ENCODE measurements at places on chromosomes 5 and 9.

DNA sequence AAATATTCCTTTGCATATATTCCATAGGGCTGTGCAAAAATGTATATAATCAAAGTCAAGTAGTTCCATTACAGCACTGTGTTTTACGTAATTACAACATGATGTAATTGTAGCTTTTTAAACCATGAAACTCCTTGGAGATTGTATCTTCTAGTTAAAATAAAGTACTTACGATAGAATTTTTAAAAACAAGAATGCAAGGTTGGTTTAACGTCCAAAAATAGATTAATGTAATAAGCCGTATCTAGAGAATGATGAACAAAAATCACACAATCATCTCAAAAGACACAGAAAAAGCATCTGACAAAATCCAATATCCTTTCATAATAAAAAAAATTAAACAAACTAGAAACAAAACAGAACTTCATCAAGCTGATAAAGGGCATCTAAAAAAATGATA is 86.2 kb downstream of the DENND1A start:
- no peak for DNase-seq

GRCh38 chr5:116242343-116242742 is 157.5 kb downstream of the COMMD10 start:
- DNase-seq: no peak

DNA sequence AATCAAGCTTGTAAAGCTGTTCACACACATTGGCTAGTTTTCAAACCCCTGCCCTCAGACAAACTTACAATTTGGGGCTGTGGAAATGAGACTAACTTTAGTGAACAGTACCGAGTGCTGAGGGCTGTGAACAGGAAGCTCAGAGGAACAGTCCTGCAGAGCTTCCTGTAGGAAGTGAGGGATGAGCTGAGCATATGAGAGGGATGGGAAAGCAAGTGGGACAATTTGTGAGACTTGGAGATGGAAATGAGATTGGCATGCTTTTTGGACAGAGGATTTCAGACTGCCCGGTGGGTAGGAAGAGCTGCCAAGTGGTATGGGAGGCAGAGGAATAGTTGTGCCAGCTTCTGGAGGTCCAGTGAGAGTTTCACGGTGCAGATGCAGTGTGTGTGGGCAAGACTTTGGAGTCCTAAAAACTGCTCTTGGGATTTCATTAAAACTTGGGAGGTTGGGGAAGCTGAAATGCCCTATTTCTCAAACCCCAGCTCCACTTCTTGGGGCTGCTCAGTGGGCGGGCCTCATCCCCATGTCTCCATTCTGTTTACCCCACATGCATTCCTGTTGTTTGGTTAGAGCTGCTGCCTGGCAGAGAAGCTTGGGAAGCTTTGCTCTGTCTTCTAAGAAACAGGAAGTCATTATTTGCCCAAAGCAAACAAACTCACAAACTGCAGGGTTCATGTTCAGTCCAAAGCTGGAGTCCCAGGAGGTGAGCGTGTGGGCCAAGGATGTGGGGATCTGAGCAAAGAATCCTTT is 267.5 kb downstream of the ZSWIM6 start:
- peak; percentile 18 for DNase-seq

DNA sequence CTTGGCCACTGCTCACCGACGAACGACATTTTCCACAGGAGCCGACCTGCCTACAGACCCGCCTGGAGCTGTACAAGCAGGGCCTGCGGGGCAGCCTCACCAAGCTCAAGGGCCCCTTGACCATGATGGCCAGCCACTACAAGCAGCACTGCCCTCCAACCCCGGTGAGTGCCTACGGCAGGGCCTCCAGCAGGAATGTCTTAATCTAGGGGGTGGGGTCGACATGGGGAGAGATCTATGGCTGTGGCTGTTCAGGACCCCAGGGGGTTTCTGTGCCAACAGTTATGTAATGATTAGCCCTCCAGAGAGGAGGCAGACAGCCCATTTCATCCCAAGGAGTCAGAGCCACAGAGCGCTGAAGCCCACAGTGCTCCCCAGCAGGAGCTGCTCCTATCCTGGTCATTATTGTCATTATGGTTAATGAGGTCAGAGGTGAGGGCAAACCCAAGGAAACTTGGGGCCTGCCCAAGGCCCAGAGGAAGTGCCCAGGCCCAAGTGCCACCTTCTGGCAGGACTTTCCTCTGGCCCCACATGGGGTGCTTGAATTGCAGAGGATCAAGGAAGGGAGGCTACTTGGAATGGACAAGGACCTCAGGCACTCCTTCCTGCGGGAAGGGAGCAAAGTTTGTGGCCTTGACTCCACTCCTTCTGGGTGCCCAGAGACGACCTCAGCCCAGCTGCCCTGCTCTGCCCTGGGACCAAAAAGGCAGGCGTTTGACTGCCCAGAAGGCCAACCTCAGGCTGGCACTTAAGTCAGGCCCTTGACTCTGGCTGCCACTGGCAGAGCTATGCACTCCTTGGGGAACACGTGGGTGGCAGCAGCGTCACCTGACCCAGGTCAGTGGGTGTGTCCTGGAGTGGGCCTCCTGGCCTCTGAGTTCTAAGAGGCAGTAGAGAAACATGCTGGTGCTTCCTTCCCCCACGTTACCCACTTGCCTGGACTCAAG is 1.5 kb downstream of the CSF2 start:
- no peak for DNase-seq

DNA sequence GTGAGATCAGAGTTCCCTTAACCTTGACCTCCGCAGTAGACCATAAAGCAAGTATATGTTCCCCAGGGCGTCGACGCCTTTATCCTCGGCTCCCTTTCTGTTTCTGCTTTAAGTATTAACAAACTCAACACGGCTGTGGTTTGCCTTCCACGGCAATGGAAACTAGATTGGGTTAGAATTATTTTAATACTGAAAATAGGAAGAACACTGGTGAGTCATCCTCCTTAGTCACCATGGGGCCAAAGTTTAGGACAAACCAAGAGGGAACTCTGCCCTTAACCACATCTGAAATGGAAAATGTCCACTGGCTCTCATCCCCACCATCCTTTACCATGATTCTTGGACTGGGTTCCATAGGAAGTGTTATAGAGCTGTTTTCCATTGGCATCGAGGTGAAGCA is 386.1 kb downstream of the ACTL7B start:
- DNase-seq: no peak

- no peak for DNase-seq
Measured at GRCh38 chr5:80125962-80126480, 90.9 kb downstream of the THBS4 start.

- no peak for DNase-seq
Measured at GRCh38 chr5:71969460-71969859, 137.8 kb upstream of the MAP1B start.

DNA sequence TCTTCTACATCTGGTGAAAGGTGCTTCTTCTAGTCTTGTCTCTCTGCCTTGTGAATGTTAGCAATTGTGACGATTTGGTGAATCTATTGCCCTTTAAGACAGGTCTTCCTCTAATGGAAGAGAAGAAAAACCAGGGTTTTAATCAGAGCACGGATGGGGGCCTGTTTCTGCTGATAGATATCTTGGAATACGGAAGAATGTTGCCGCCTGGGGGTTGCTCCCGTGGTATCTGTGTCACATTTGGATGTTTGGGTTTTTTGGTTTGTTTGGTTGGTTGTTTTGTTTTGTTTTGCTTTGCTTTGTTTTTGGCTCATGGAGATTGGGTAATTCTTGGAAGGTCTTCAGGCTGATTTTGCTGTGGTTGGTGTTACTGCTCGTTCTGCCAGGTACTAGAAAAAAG is 9.7 kb upstream of the SLC1A3 start:
- no peak for DNase-seq

DNA sequence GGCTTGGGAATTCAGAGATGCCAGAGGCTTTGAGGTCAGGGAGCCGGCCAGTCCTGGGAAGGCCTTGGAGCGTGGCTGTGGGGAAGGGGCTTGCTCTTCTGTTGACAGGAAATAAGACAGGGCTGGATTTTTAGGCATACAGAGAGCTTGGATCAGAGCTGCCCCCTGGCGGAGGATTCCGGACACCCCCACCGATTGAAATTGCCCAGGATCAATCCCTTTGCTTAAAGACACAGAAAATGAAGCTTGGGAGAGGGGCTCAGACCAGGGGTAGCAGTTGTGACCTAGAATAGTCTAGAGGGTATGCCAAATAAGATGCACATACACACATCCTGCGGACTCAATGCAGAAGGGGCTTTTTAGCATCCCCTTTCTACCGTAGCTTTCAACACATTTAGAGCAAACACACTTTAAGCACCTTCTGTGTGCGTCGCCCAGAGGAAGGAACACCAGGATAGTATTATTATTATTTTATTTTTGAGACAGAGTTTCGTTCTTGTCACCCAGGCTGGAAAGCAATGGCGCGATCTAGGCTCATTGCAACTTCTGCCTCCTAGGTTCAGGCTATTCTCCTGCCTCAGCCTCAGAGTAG is 1.7 kb upstream of the NTMT1 start:
- DNase-seq: peak; percentile 45

DNA sequence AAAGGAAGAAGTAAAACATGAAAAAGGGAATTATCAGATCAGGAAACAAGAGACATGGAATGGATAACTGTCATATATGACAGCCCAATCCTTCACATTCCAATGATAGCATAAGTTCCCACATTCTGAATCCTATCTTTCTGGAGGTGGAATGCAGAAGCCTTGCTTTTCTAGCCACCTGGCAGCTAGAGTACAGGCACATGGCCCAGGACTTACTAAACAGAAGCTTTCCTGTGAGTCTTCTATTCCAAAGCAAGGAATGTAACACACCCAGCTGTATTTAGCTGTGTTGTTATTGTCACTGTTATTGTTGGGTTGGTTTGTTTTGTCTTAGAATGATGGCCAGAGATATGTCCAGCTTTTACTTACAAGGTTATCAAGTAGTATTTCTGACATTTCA is 780.5 kb upstream of the ZNF608 start:
- peak; percentile 0 for DNase-seq

DNA sequence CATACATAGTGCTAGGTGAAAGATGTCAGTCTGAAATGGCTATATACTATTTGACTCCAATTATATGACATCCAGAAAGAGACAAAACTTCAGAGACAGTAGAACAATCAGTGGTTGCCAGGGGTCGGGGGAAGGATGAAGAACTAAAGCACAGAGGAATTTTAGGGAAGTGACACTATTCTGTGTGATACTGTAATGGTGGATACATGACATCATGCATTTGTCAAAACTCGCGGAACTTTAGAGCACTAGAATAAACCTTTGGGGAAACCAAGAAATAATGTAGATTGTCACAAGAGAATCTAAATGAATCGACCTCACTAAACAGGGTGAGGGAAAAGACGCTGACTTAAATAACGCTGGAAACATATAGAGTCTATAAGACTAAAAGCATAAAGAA is 107.0 kb upstream of the RETREG1 start:
- DNase-seq: no peak

DNA sequence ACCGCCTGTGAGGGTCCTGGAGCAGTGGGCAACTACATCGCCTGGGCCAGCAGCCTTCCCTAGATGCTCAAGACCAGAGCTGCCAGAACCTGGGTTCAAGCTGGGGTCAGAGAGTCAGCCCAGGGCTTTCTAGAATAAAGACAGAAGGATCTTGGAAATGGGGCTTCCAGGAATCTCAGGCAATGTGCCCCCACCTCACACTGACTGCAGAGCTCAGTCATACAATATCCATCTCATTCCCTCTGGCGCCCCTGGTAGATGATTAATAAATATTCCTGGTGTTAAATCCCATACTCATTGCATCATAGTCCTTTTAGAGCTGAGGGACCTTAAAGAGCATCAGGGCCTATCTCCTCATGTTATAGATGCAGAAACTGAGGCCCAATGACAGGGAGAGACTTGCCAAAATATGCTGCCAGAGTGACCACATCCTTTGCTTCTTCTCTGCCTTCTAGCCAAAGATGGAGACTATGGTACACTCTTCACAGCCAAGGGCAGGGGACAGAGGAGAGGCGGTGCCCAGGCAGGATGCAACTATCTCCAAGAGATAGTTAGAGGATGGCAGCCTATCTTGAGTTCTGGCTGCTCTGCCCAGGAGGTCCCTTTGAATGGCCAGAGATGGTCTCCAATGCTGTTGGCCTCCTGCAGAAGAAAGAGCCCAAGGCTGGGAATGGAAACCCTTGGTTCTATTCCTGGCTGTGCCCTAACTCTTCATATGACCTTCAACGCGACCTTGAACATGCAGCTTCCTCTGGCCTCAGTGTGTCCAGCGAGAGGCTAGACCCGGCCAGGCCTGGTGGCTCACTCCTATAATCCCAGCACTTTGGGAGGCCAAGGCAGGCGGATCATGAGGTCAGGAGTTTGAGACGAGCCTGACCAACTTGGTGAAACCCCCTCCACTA is 36.2 kb upstream of the IL17B start:
- no peak for DNase-seq

DNA sequence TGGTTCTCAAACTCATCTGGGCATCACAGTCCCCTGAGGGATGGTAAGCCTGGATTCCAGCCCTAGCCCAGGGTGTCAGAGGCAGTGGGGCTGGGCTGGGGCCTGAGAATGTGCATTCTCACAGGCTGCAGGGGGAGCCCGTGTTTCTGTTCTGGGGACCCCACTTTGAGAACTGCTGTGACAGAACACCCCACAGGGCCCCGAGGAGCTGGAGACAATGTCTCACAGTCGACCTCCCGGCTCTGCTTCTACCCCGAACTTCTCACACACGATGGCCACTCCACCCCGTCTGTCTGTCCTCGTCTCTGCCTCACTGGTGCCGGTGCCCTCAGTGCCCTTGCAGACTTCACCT is 130.0 kb downstream of the CACNA1B start:
- DNase-seq: no peak

- DNase-seq: no peak
Measured at GRCh38 chr9:120350596-120350995, 229.4 kb downstream of the CDK5RAP2 start.

DNA sequence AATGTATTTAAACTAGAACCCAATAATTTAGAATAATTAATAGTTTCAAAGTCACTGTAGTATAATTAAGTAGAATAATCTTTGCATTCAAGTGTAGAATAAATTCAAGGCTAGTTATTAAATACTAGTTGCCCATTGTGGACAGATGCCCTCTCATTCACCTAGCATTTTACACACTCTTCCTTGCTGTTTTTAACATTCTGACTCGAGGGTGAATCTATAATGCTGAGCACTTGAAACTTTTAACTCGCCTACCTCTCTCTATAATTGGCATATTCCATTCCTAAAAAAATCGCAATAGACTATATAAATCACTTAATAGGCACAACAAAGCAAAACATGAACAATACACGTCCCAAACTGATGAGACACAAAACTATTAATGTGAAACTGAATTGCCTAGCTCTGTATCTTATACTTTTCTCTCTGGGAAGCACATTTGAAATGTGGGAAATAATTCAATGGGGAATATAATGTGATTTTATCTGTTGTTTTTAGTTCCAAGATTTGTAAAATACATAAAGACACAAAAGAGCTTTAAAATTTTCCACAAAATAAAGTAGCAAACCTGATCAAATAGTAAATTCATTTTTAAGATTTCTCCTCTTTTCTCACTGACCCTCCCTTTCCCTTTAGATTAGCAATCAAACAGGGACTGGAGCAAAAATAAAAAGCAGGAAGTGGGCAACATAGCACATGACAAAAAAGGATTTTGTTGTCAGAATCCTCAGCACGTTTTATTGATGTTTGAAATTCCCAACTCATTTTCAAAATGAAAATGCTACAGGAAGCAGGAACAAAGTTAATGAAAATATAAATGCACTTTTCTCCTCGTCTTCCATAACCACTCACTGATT is 295.6 kb downstream of the PDE4D start:
- DNase-seq: no peak
